Melanocyte of skin (primary cell): ENCODE measurements at places on chromosomes 5 and 9. TPM values are rescaled to one million over a fixed set of nuclear protein-coding genes. Genes with fewer than 3 reads are reported as not detected.

The OLFM1 gene
- 14.9 and 22.7 TPM in 2 replicates for total RNA-seq

The ADAMTS12 gene
- total RNA-seq, result 0.93 and 1.00 TPM in 2 replicates

The SPOCK1 gene
- 22.0 and 32.5 TPM in 2 replicates for total RNA-seq

The ENTPD2 gene
- not detected in 2 replicates for total RNA-seq

The OR1J2 gene
- not detected in 2 replicates for total RNA-seq

The PITX1 gene
- not detected in 2 replicates for total RNA-seq

The MELK gene
- total RNA-seq, result 60.3 and 64.6 TPM in 2 replicates

The F12 gene
- total RNA-seq, result 1.0 and 1.1 TPM in 2 replicates

The TAF11L5 gene
- not detected in 2 replicates for total RNA-seq

The HACD4 gene
- total RNA-seq, result 3.4 and 4.7 TPM in 2 replicates

The PCDHGB2 gene
- total RNA-seq, result 0.46 and 0.67 TPM in 2 replicates

The GGTA1 gene
- total RNA-seq, result not detected in 2 replicates

The LCN9 gene
- total RNA-seq, result not detected in 2 replicates

The TLR4 gene
- 8.0 and 24.1 TPM in 2 replicates for total RNA-seq

The S1PR3 gene
- 1.8 and 2.1 TPM in 2 replicates for total RNA-seq

The SLC45A2 gene
- 209 and 347 TPM in 2 replicates for total RNA-seq

The RNF183 gene
- not detected in 2 replicates for total RNA-seq

The SLC1A3 gene
- total RNA-seq, result 6.2 and 11.4 TPM in 2 replicates

The TMC1 gene
- not detected in 2 replicates for total RNA-seq

The AK8 gene
- total RNA-seq, result under 0.01 and 0.15 TPM in 2 replicates

The FSD1L gene
- total RNA-seq, result 9.6 and 13.1 TPM in 2 replicates

The SMIM33 gene
- total RNA-seq, result not detected in 2 replicates

The PCDHA2 gene
- total RNA-seq, result not detected in 2 replicates

The ZNF169 gene
- 2.0 and 5.2 TPM in 2 replicates for total RNA-seq

The CCDC127 gene
- total RNA-seq, result 4.5 and 6.5 TPM in 2 replicates

The C7 gene
- not detected in 2 replicates for total RNA-seq

The FBXW11 gene
- total RNA-seq, result 70.9 and 93.0 TPM in 2 replicates

The ACTBL2 gene
- under 0.01 TPM in 2 replicates for total RNA-seq

The GABRP gene
- total RNA-seq, result 0.15 and 0.33 TPM in 2 replicates

The EQTN gene
- total RNA-seq, result 0.93 TPM in 1 of 2 replicates, not detected in the other

The PHYHD1 gene
- 1.3 and 4.3 TPM in 2 replicates for total RNA-seq

The C9orf153 gene
- total RNA-seq, result under 0.01 TPM in 1 of 2 replicates, not detected in the other

The SPATA24 gene
- 2.3 and 4.3 TPM in 2 replicates for total RNA-seq

The SAXO1 gene
- total RNA-seq, result under 0.01 TPM in 2 replicates

The GCNT4 gene
- total RNA-seq, result 3.3 and 3.8 TPM in 2 replicates

The WNT8A gene
- total RNA-seq, result not detected in 2 replicates

The SLC36A2 gene
- not detected in 2 replicates for total RNA-seq

The SNAPC3 gene
- 30.6 and 48.7 TPM in 2 replicates for total RNA-seq

The SUB1 gene
- total RNA-seq, result 63.7 and 72.0 TPM in 2 replicates

The PDCD1LG2 gene
- total RNA-seq, result 4.3 and 6.3 TPM in 2 replicates
